ENCODE measurements at places on chromosomes 2 and 18. TPM values are rescaled to one million over a fixed set of nuclear protein-coding genes. Genes with fewer than 3 reads are reported as not detected.

DNA sequence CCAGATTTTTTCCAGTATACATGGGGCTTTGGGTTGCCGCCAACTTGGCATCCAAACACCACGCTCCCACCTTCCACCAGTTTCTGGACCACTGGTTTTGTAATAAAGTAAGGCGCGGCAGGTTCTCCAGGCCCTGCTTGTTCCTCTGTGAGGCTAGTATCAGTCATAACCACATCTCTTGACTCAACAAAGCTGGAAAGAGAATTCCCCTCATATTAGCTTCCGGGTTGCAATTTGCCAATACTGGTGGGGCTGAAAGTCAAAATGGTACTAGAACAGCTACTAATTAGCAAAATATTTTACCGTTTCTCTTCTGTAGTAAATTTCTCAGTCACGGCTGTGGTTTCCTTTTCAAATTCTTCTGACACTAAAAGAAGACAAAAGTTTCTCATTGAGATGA, 25.0 kb downstream of the TTN start:
- no peak for DNase-seq

DNA sequence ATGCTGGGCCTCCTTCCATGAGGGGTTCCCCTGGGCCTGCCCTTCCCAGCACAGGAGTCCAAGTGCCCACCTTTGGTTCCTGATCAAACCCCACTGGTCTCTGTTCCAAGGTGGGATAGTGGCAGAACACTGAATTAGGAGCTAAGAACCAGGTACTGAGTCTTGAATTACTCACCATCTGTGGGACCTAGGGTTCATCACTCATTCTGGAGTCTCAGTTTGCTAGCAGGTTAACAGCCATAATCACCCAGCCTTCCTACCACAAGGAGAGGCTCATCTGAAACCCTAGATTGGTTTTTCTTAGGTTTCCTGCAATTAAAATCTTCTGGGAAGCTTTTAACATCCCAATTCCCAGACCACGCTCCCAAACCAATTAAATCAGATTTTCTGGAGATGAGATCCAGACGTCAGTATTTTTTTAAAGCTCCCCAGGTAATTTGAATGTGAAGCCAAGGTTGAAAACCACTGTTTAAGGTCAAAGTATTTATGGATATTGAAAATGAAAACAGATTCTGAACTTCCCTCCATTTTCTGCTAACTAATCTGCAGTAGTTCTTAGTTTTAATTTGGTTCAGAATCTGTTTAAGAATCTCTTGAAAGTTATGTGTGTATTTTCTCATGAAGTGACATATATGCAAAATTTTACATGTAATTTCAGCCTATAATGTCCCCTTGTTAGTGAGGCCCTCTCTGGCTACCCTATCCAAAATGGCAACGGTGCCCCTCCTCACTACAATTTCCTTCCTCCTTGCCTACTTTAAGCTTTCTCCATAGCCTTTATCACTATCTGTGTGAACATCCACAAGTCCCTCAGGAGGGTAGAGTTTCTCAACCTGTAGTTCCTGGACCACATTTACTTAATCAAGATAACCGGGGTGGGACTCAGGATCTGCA, 166.5 kb upstream of the CXCR4 start:
- DNase-seq: no peak

- no peak for DNase-seq
Observed at GRCh38 chr2:98772536-98772935, 41.6 kb upstream of the MGAT4A start.

GRCh38 chr2:22020091-22020742, 896.4 kb downstream of the TDRD15 start:
- DNase-seq: no peak

IL1F10 gene
- total RNA-seq: 20.8 TPM
